ENCODE measurements at places on chromosomes 4 and X.

GRCh38 chr4:25029479-25030276 is 1.1 kb downstream of the LGI2 start:
- DNase-seq, result no peak

- no peak for DNase-seq
Measured at GRCh38 chrX:109704563-109704962, 28.5 kb downstream of the ACSL4 start.

DNA sequence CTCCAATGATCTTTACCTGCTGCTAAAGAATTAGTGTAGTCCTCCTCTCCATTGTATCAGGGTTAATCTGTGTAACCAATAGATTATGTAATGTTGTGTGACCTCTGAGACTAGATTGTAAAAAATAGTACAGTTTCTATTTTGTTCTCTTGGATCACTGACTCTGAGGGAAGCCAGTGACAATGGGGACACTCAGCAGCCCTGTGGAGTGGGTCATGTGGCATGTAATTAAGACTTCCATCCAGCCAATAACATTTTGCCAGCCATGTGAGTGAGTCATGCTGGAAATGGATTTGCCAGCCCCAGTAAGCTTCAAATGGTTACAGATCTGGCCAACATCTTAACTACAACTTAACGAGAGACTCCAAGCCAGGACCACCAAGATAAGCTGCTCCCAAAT is 332.3 kb downstream of the PTTG2 start:
- DNase-seq, result no peak

GRCh38 chr4:178808106-178808505 is 1365.9 kb upstream of the AGA start:
- no peak for DNase-seq

DNA sequence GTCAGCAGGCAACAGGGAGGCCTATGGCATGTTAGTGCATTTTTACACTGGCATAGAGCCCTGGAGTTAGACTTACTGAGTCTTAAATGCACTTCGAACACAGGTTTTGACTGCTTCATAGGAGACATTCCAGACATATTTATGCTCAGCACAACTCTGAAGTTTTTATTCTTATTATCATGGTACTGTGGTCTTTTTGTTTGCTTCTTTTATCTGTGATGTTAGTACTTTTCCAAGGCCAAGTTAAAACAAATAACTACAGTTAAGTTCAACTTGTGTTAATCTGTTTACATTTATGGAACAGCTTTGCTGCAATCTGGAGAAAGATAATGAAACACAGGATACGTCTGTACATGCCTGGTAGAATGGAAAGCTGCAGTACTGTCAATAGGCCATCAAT is 76.5 kb downstream of the COL4A5 start:
- no peak for DNase-seq

DNA sequence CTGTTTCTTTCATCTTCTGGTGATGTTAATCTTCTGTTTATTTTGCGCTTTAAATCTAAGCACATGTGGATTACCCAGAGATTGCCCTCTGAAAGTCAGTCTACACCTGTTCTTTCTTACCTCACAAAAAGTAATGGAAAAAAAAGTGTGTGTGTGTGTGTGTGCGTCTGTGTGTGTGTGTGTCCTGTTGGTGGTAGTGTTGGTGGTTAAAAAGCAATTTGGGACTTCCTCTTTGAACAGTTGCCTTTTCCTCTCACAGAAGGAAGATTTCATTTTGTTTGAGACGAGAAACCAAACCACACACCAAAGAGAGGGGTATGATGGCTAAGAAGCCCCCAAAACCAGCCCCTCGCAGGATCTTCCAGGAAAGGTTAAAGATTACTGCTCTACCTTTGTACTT is at the start of gene STAP1:
Gene STAP1 (plus strand): TSS at position 235 of the 400 bp plus-strand sequence. CDS start 83 bp downstream, at position 318.
- DNase-seq, result no peak

- DNase-seq, result no peak
Measured at GRCh38 chrX:2645563-2645962, 45.5 kb upstream of the CD99 start.

DNA sequence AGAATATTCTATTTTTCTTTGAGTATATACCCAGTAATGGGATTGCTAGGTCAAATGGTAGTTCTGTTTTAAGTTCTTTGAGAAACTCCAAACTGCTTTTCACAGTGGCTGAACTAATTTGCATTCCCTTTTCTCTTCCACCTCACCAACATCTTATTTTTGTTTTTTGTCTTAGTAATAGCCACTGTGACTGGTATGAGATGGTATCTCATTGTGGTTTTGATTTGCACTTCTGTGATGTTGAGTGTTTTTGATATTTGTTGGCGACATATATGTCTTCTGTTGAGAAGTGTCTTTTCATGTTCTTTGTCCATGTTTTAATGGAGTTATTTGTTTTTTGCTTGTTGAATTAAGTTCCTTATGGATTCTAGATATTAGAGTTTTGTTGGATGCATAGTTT is 24.4 kb downstream of the AIMP1 start:
- no peak for DNase-seq

GRCh38 chrX:17472424-17472823 is 97.4 kb downstream of the NHS start:
- DNase-seq, result no peak

DNA sequence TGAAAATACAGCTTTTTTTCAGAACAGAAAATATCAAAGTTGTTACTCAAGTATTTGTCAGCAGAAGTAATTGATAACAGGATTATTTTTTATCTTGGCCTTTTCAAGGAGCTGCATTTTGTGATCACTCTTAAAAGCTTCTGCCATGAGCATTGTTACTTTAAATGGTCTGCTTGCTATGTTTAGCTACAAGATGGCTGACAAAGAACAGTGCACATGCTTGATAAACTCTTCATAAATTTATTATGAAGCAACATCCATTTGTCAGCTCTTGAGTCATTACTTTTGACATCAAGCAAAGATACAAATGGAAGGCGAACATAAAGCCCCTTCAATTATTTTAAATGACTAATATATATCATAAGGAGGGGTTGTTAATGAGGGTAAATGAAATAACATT is 205.4 kb upstream of the RPS6KA3 start:
- DNase-seq, result no peak

- no peak for DNase-seq
Measured at GRCh38 chr4:70754470-70754869, 32.7 kb downstream of the RUFY3 start.

GRCh38 chrX:49901048-49901447 is 21.3 kb upstream of the CLCN5 start:
- DNase-seq, result no peak

DNA sequence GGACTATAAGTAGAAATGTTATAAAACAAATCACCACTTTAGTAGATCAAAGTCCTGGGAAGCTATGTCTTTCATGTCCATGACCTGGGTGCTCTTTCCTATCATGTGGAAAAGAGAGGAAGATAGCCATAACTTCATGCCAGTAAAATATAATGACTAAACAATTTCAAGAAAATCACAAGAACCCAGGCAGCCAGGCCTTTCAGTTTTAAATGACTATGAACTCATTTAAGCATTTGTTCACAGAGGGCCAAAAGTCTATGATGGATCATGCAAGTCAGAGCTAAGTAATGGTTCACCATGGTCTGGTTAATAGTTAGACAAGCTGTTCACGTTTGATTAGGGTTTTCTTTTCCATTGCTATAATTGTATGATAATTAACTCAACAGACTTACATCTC is 155.8 kb downstream of the PPARGC1A start:
- no peak for DNase-seq

DNA sequence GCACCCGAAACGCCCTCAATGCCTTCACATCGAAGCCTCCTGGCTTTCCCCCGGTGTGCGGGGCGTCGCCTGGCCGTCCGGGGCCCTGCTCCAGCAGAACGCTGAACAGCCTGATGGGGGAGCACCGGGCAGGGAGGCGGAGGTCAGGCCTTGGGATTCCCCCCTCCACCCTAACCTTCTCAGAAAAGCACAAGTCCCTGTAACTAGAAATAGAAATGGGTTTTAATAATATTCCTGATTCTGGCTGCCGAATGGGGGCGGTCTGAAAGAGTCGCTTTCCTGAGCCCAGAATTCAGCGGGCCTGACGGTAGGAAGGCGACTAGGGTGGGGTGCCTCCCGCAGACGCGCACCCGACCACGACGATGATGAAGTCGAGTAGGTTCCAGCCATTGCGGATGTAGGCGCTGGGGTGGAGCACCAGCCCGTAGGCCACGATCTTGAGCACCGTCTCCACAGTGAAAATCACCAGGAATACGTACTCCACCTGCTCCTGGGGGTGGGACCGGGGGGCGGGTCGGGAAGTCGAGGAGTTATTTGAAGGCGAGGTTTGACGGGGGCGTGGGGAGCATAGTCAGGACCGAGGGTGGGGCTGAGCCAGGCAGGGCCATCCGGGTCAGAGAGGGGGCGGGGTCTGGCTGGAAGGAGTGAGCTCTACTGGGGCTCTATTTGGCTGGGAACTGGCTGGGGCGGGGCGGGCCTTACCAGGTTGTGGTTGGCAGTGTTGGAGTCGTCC is 2.5 kb downstream of the CACNA1F start:
- DNase-seq, result peak; percentile 16

DNA sequence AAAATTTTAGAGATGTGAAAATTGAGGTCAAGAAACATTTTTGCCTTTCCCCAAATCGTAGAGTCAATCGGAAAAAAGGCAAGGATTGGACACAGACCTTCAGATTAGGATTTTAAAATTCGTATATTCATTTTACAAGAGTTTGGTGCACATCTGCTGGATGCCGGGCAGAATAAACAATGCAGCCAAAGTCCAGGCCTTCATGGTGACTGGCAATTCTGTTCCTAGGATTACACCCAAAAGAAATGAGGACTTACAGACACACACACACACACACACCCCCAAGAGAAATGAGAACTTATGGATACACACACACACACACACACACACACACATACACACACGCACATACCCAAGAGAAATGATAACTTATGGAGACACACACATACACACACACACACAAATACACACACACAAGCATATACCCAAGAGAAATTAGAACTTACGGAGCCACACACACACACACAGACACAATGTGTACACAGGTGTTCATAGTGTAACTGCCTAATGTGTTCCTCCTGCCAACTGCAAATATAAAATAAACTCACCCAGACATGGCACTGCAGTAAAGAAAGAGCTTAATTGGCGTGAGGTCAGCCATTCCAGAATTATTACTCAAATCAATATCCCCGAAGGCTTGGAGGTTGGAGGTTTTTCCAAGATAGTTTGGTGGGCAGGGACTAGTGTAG is 165.7 kb upstream of the STS start:
- no peak for DNase-seq

DNA sequence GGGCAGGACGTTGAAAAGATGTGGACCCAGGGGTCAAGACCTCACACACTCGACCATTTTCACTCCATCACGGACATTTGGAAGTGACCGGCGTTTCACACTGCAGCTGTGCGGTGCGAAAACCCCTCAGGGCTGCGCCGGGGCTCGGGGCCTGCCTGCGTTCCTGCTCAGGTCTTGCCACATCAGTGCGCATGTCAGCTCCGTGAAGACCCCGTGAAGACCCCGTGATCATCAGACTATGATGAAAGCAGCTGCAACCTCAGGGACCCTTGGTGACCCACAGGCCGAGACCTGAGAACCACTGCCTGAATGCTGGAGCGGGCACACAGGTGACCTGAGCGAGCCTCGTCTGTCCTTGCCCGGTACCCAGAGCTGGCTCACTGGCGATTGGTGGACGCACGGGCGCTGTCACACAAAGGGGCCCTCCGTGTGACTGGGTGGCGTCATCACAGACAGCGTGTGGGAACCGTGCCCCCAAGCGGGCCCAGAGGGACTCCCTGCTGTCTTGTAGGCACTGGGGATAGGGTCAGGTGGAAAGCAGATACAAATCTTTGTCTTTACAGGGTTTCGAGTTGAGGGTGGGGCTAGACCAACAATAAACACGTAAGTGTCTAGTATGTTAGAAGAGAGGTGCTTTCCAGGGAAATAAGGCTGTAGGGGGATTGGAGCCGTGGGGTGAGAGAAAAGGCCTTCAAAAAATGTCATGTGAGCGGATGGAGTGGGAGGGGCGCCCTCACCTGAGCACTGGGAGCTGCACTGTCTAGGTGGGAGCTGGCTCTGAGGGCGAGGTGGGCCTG is 12.7 kb downstream of the MSANTD1 start:
- no peak for DNase-seq

DNA sequence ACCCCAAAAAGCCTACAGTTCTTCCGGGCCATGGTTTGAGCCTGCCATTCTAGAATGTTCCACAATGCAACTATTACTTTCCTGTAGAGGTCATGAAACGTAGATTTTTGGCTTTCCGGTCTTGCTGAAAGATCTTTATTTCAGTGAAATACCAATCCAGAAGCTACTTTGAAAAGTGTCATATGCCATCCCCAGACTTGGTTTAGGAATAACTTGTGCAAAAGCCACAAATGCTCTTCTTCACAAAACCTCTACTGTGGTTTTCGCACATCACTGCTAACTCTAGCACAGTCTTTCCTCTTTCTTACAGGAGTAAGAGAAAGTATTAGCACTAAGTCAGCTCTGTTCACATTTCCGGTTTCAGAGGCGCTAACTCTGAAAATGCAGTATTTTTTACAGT is 12.7 kb upstream of the CD40LG start:
- DNase-seq, result no peak

DNA sequence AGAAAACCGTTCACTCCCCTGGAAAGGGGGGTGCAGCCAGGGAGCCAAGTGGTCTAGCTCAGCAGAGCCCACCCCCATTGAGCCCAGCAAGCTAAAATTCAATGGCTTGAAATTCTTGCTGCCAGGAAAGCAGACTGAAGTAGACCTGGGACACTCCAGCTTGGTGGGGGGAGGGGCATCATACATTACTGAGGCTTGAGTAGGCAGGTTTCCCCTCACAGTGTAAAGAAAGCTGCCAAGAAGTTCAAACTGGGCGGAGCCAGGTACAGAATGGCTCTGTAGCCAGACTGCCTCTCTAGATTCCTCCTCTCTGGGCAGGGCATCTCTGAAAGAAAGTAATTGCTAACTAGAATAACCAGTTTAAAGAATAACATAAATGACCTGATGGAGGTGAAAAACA is 372.3 kb upstream of the F9 start:
- DNase-seq, result no peak

DNA sequence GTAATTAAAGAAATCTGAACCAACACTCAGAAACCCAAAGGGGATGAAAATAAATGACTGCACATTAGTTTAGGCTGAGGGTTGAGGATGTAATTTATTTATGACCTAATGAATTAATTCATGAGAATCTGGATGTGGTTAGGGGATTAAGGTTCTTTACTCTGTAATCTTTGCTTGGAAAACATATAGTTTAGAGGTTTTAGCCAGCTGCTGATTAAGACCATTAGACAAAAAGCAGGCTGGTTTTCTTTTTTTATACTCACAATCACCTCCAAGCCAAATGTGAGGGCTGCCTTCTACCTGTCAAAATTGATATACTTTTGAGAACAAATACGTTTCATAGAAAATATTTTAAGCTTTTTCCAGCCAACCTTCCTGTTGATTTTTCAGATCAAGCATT is 2705.8 kb downstream of the PCDH7 start:
- no peak for DNase-seq

DNA sequence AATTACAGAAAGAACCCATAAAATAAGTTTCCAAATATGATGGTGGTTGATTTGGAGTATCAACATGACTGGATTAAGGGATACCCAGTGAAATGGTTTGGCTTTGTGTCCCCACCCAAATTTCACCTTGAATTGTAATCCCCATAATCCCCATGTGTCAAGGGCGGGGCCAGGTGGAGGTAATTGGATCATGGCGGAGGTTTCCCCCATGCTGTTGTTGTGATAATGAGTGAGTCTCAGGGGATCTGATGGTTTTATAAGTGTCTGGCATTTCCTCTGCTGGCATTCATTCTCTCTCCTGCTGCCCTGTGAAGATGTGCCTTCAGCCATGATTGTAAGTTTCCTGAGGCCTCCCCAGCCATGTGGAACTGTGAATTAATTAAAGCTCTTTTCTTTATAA is 39.1 kb downstream of the WDFY3 start:
- DNase-seq, result no peak

Data from stimulated activated CD8-positive, alpha-beta memory T cell treated with anti-CD3 and anti-CD28 coated beads, Interleukin-4, amount 100 ng/mL, for 1 hour (primary cell).